ENCODE measurements at places on chromosomes 3 and 15.

DNA sequence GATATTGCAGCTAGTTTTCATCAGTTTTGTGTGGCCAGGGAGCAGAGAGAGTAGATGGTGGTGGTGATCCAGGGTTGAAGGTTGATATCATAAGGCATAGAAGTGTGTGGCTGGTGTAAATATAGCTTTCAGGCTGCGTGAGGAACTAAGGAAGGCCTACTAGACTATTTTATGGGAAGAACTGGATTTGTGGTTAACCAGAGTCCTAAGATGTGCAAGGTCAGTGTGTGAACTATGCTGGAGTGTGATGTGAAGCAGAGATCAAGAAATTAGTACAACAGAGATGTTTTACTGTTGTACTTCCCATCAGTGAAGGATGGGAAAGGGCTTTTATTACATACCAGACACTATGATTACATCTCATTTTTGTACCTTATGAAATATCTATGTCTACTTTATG, 41.5 kb downstream of the MAPK6 start:
- DNase-seq: no peak

GRCh38 chr3:190941694-190942260, 79.3 kb upstream of the GMNC start:
- DNase-seq: no peak

DNA sequence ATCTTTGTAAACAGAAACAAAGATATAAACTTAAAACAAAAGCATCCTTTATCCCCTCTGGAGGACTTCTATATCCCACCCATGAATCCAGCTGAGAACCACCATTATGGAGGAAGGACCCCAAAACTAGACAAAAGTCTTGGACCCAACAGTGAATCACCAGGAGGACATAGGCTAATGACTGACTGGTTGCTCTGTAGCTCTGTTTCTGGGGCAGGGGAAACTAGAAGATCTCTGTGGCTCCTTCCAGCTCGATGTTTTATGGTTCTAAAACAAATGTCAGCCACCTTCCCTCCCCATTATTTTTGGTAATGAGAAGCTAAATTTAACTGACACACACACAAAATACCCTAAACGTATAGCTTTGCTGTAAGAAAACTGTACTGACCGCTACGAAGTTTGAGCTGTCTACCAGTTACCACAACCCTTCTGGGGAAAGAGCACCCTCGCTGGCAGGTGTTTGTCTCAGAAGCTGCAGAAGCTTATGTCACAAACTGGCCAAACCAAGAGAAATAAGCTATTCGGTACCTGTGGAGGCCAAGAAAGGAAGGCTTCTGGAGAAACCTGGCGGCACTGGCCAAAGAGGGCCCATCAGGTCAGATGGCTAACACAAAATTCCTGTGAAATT, 36.4 kb downstream of the MB21D2 start:
- DNase-seq: no peak

GRCh38 chr3:107729686-107730085, 206.9 kb downstream of the BBX start:
- no peak for DNase-seq

- no peak for DNase-seq
Measured at GRCh38 chr15:94135486-94136147, 95.7 kb upstream of the MCTP2 start.
